ENCODE measurements at places on chromosomes 12 and 14.

GRCh38 chr12:80282761-80283160 is 161.3 kb upstream of the PTPRQ start:
- DNase-seq: no peak

DNA sequence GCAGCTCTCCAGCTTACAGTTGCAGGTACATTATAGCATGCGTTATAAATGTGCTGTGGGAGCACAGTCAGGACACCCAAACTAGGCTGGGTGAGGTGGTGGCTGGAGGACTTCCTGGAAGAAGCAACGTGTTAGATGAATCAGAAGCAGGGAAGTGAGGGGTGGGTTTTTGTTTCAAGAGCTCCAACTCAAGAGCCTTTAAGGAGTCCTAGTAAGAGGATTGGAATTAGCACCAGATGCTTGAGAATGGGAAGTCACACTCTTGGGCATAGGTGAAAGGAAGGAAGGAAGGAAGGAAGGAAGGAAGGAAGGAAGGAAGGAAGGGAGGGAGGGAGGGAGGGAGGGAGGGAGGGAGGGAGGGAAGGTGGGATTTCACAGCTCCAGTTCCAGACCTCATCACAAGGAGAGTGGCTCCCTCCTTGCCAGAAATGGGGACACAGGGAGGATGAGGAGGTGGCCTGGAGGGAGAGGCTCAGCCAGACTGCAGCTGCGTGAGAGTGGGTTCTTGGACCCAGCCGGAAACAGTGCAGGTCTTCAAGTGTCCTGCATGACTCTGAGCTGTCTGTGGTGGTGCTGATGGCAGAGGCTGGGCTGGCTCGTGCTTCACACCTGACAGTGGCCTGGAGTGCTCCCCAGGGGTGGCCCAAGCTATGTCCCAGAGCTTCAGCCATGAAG is 115.7 kb upstream of the GSC start:
- DNase-seq: no peak

DNA sequence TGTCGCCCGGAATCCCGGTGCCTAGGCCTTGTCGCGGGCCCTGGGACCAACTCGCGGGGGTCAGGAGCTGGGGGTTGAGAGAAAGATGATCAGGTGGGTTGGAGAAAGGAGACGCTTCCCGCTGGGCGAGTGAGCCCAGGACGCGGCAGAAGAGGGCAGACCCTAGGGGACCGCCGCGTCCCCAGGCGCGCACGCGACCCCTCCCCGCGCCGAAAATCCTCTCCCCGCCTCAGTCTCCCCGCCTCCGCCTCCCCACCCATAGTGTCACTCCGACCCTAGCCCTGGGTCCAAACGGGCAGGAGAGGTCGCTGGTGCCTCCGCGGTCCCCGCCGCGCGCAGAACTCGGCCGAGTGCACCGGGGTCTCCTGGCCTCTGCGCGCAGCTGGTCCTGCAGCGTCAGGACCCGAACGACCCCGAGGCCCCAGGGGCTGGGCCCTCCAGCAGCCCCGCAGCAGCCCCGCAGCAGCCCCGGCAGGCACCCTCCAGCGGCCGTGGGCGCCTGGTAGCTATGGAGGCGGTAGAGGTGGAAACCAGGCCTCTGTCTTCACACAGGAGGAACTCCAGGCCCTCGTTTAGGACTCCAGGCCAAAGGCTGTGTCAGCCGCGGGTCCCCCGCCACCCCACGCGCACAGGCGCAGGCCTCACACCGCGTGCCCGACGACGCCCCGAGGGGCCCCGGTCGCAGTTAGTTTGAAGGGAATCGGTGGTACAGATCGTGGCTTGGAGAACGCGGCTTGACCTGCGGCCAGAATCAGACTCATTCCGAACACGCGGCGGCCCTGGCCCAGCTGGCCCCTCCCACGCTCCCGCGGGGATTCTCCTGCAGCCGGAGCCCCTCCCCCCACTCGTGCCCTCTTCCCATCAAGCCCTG is 60.1 kb upstream of the EIF5 start:
- DNase-seq: no peak

GRCh38 chr14:60839657-60840056 is 105.1 kb downstream of the MNAT1 start:
- DNase-seq: no peak

- no peak for DNase-seq
Measured at GRCh38 chr12:111628505-111629260, 29.6 kb upstream of the ATXN2 start.

Measured in GF-D8 (cell line).